ENCODE measurements at places on chromosomes 3 and 15.
A peak's percentile ranks its signal among the peaks of the same experiment; 100 is the strongest.

- no peak for DNase-seq
Observed at GRCh38 chr3:123788710-123789109, 95.4 kb downstream of the MYLK start.

DNA sequence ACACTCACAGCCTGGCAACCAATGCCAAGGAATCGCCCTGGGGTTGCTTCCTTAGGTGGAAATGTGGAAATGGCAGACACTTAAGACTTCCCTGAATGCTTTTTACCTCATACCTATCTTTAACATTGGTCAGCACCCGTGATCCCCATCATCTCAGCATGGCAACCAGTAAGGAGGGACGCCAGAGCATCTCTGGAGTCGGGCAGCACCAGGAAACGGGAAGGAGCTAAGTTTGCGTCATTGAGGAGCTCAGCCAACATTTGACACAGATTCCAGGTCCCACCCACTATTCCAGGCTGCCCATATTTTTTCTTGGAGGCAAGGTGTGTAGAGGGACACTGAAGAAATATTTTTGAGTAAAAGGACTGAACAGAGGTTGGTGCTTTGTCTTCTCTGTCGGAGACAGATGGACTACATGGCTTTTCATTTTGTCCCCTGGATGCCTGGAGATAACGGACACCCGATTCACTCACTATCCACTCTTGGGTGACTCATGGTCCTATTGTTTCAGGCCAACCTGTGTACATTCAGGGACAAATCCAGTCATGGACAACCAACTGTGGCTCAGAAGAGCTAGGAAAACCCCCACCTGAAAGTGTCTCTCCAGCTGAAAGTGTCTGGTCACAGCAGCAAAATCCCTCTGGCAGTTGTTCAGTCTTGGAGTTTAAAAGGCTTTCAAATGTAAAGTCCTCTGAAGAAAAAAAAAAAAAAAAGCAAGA lies 70.4 kb upstream of the OXTR start:
- DNase-seq: no peak

- no peak for DNase-seq
Observed at GRCh38 chr15:22892333-22892732, 53.9 kb downstream of the NIPA2 start.

GRCh38 chr3:195794708-195795107 lies 17.0 kb downstream of the MUC4 start:
- DNase-seq: no peak

DNA sequence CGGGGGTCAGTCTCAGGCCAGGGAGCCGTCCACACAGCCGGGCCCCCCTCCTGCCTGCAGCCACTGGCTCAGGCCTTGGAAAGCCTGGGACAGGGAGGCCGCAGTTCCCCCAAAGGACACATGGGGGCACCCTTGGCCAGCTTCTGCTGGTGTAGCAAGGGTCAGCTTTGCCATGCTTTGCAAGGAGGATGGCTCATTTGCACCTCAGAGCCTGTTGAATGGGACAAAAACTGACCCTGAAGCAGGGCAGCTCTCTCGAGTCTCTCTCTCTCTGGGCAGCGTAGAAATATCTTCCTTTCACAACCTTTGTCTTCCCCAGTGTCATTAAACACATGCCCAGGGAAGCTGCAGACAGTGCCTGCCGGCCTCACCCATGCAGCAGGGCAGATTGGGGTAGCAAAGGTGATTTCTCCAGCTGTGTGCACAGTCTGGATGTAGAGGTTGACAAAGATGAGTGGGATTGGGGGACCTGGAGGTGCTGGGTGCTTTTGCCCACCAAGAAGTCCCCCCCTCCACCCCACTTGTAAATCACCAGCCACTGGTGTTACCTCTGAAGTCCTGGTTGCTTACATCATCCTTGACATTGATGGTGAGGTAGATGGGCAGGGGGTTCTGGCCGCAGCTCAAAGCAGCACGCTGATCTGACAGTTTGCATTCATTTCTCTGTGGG lies 17.4 kb upstream of the EHD4 start:
- DNase-seq: peak; percentile 86

DNA sequence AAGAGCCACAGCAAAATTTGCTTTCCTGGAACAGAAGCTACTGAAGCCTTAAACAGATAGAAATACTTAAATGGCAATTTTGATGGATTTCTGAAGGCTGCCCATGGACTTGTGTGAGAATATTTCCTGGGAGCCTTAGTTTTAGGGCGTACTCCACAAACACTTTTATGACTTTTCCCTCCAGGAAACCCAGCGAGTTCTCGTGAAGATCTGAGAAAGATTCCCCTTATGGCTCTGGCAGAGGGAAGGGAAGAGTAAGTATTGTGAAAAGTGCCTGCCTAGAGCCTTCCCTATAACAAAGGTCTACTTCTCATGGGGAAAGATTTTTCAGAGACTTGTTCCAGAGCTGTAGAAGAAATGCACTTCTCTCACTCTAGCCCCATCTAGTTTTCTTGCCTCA lies 31.1 kb upstream of the TRAT1 start:
- no peak for DNase-seq

- DNase-seq: no peak
Observed at GRCh38 chr3:32325927-32326326, 65.7 kb upstream of the CMTM7 start.

GRCh38 chr15:64530918-64531317 lies 70.5 kb downstream of the ZNF609 start:
- no peak for DNase-seq

GRCh38 chr3:197189623-197190022 lies 108.8 kb downstream of the DLG1 start:
- DNase-seq: no peak

DNA sequence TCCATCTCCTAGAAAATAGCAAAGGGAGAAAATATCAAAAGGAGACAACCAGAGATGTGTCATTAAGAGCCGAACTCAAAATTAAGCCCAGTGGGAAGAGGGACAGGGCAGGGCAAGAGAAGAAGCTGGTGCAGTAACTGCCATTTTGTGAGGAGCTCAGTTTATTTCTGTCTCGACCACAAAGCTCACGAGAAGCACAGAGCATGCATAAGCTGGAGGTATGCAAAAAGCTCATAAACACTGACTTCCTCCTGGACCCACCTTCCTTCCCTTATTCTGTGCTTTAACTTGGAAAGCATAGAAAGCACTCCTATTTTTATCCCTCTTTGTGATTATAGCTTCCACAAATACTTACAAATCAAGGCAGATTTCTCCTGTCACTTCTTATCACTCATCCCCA lies 81.3 kb downstream of the DGKG start:
- no peak for DNase-seq

All from D721Med (cell line).